Effector memory CD8-positive, alpha-beta T cell (primary cell): ENCODE measurements at places on chromosomes 3 and 15.

DNA sequence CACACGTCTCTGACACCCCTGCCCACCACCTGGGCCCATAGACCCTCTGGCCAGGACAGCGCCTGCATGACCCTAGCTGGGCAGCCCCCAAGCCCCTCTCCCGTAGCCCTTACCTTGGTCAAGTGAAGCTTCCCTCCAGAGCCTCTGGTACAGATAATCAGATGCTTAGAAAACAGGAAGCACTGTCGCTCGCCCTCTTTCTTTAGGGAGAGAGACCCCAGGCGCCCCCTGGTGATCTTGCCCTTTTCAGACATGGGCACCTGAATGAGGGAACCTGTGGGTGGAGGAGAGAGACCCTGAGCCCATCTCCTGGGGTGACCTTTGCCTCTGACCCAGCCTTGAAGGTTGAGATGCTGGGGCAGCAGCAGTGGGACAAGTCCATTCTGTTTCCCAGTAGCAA, 65.4 kb downstream of the RASGRF1 start:
- DNase-seq = no peak

DNA sequence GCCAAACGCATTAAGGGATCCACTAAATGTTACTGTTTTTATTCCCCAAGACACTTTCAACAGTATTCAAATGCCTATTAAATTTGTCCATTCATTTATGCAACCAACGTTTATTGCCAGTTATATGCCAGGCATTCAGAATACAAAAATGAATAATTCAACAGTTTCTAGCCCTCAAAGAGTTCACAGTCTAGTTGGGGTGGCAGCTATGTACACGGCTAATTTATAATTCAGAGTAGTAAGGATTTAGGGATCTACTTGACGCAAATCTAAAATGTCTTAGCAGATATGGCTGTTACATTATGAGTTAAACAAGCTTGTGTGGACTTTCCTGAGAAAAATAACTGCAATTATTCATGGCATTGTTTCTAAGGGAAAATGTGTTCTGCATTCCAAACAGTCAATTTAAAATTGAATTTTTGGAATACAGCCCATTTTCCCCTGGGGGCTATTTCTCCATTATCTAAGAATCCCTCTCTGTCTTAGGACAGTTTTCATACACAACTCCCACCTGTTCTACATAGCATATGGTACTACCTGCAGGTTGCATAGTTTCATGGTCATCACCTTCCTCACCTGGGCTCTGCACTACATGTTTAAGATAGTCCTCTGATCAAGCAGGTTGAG, 11.5 kb upstream of the MSL2 start:
- no peak for DNase-seq

GRCh38 chr3:129564981-129565644, 22.1 kb downstream of the H1-8 start:
- no peak for DNase-seq

- DNase-seq = no peak
These were observed 191.6 kb downstream of the SV2B start for GRCh38 chr15:91291673-91292072.

GRCh38 chr15:35834866-35835265, 288.9 kb upstream of the DPH6 start:
- DNase-seq = no peak

- DNase-seq = no peak
These were observed 20.8 kb upstream of the CNTN6 start for GRCh38 chr3:1072041-1072440.

GRCh38 chr15:71800190-71800589, 10.2 kb upstream of the NR2E3 start:
- DNase-seq = no peak

- no peak for DNase-seq
These were observed 264.4 kb downstream of the MEX3B start for GRCh38 chr15:81781395-81781794.

DNA sequence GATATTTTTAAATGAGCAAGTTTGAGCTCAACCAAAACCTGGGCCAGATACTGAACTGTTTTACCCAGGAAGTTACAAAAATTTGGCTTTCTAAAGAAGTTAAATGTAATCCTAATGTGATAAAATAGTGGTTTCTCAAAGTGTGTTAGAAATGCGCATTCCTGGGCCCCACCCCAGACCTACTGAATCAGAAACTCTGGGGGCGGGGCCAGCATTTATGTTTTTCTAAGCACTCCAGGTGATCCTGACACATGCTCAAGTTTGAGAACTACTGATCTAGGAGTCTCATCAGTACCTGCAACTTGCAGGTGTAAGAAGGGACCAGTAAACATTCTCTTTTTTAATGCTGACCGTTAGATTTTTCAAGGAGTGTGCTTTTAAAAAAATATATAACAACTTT, 190.6 kb downstream of the VPS13C start:
- DNase-seq = no peak

GRCh38 chr3:181660337-181660736, 51.4 kb upstream of the SOX2 start:
- no peak for DNase-seq
